ENCODE measurements at places on chromosomes 1 and 21. TPM values are rescaled to one million over a fixed set of nuclear protein-coding genes. Genes with fewer than 3 reads are reported as not detected.

DNA sequence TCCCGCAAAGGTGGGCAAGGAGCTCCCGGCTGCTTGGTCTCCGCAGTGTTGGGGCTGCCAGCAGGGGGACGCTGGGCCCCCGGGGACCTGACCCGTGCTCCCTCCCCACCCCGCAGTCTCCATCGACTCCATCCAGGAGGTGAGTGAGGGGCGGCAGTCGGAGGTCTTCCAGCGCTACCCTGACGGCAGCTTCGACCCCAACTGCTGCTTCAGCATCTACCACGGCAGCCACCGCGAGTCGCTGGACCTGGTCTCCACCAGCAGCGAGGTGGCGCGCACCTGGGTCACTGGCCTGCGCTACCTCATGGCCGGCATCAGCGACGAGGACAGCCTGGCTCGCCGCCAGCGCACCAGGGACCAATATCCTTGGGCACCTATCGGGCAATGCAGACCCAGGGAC, 3.5 kb downstream of the PLCH2 start:
- DNase-seq: no peak

DNA sequence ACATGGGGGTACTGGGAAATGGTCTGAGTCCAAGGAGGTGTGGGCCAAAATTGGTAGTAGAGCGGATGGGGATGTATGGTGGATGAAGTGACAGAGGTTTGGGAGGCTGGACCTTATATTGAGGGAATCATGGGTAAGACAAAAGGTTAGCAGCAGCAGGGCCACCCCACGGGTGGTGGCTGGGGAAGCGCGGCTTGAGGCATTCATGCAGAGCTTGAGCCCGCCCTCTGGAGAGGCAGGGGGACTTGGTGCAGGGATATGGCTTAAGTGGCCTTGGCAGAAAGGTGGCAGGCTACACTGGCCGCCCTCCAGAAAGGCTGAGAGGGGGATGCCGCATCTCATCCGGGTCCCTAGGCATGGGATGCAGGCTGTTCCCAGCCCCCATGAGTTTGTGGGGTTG, 31.5 kb downstream of the HMGB4 start:
- no peak for DNase-seq

- DNase-seq: no peak
These were observed 7.8 kb downstream of the MYBPH start for GRCh38 chr1:203167913-203168200.

DNA sequence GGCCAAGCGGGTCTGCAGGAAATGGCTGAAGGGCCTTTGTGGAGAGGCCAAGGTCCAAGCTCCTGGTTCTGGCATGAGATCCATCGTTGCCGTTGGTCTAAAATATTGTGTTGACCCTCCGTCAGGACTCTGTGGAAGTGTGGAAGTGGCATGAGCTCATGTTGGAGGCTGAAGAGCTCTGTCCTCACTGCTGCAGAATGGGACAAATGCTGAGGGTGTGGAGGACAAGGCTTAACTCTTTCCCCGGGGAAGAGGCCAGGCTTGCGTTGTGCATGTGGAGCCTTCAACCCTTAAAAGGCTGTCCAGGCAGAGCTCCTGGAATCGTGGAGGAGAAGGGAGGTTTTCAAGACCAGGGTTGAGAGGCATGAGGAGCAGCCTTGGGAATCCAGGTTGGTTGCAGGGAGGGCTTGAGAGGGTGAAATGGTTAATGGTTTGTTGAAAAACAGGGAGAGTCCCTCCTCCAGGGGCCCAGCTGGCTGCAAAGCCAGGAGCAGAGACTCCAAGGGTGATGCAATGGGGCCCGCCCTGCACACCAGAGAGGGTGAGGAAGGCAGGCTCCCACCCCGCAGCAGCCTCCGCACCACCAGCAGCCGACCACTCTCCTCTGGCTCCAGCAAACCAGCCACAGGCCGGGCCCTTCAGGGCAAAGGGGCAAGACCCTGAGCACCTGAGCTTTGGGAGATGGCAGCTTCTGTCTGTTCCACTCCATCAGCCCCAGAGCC, 6.7 kb upstream of the AHCYL1 start:
- no peak for DNase-seq

DNA sequence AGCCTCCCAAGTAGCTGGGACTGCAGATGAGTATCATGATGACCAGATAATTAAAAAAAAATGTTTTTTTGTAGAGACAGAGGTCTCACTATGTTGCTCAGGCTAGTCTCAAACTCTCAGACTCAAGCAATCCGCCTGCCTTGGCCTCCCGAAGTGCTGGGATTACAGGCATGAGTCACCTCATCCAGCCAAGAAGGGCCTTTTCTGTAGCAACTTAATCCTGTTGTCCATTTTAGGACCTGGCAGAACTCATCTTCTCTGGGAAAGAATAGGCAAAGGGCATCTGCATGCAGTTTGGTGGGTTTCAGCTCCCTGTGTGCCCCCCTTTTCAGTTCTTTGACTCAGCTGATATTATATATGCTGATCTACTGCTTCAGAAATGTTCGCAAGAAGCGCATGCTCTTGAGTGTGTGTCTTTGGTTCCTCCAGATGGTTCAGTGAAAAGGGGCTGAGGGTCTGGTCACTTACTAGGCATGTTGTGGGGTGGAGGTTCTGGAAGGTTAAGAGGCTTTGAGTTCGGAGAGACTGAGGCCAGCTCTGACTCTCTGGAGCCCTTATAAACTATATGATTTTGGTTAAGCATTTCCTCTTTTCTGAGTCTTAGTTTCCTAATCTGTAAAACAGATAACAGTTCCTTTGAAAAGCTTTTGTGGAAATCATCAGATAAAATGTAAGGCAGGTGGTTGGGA, 19.4 kb upstream of the SRSF4 start:
- no peak for DNase-seq

The COL11A1 gene
- 19.2 TPM for total RNA-seq

DNA sequence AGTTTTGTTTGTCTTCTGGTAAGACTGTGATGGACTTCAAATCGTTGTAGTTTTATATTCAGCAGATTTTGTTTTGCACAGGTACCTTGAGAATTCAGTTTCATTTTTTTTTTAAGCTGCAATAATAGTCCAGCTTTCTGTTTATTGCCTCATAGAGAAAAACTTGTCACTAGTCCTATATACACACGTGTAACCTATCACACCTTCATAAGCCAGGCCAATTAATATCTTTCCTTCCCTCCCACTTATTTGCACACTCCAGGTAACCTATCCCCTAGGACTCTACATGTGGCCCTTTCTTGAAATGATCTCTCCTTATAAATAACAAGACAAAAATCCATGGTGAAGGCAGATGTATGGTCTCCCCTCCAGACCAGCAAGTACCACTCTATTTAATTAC, 62.4 kb downstream of the SLC22A15 start:
- DNase-seq: no peak

GRCh38 chr1:210049616-210050015, 111.6 kb downstream of the SYT14 start:
- DNase-seq: no peak

The C1orf87 gene
- 0.07 TPM for total RNA-seq

The NUDT4B gene
- total RNA-seq: 7.5 TPM

The KIF14 gene
- total RNA-seq: 22.2 TPM

DNA sequence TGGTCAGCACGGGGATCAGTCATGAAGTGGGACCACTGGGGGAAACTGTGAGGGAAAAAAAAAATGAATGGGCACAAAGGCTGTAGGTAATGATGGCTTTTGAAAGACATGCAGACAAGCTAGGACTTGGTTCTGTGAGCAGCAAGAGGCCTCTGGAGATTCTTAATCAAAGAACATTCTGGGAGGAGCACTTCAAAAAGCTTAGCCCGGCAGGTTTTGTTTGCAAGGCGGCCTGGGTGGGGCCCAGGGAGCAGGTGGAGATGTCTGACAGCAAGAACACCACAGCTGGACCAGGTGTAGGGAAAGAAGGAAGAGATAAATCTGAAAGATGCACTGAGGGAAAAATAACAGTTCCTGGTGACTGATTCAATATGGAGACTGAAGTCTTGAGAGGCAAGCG, 6.0 kb downstream of the TEX35 start:
- no peak for DNase-seq

The PADI4 gene
- 0.08 TPM for total RNA-seq

GRCh38 chr1:25944986-25945385, 38.8 kb upstream of the STMN1 start:
- no peak for DNase-seq

- DNase-seq: no peak
These were observed 48.3 kb upstream of the CAPZB start for GRCh38 chr1:19533626-19534025.

DNA sequence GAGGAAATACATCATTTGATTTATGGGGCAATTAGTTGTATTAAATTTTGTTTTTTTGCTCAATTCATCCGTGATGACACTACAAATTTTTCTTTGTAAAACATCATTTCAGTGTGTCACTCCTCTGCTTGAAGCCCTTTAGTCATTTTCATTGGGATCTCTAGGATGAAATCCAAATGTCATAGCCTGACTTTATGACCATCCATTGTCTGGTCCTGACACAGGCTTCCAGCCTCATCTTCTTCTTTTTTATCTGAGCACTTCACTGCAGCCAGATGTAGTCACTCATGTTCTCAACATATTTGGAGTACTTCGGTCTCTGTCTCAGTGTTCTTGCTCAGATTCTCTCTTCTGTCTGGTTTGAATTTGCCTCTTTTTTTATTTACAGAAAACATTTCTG, 173.1 kb downstream of the HMCN1 start:
- DNase-seq: no peak

DNA sequence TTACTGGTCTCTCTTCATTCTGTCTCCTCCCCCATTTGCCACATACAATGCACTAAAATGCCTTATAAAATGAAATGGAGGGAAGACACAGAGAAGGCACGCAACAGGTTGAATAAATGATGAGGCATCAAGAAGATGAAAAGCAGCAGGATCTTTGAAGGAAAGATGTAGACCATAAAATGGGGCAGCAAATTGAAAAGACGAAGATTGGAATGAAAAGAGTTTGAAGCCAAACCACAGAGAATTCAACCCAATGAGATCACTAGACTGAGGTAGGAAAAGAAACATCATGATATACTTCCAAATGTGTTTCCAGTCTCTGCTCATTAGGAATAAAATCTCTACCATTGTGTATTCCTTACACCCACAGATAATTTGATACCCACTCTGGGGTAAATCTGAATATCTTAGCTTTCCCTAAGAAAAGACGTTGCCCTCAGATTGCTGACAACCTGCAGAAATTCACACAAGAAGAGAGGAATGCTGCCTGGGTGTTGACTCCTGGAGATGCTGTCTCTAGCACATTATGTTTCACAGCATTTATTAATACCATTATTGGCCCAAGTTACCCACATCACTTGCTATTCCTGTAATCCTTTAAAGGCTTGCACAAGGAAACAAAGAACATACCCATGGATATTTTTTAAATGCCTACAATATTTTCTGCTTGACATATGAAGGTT, 230.9 kb downstream of the LTN1 start:
- DNase-seq: no peak

The HLCS gene
- 28.9 TPM for total RNA-seq

The FNDC5 gene
- 2.0 TPM for total RNA-seq

DNA sequence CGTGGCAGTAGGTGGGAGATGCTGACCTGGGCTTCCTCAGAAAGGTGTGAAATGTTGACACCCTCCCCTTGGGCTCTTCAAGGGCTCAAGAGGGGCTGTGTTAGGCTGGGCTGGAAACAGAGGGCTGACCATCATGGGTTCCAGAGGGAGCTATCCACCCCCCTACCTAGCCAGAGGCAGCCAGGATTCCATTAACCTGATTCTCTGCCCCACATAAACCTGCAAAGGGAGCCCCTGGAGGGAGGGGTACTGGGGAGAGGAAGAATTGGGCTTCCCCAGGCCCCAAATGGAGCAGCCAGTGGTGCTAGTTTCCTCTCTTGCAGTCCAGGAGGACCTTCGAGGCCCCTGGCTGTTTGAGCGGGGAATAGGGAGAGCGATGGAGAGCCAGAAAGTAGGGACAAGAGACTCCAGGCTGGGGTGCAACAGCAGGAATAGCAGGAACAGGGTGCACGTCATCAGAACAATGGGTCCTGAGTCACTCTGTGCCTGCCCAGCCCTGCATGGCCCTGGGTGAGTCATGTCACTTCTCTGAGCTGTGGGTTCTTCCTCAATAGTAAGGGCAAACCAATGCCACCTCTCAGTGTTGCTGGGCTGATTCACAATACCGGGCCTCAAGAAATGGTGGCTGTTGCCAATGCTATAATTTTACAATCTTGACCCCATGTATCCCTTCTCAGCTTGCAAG, 121.2 kb downstream of the EPHB2 start:
- no peak for DNase-seq

- no peak for DNase-seq
These were observed 107.6 kb downstream of the PLXNA2 start for GRCh38 chr1:208136459-208137182.

GRCh38 chr1:177890479-177890878, 79.4 kb downstream of the SEC16B start:
- DNase-seq: no peak

The SEMA6C gene
- 24.4 TPM for total RNA-seq

- no peak for DNase-seq
These were observed 61.5 kb downstream of the TOR3A start for GRCh38 chr1:179143322-179143721.

Data from GM23338 (cell line).